ENCODE measurements at places on chromosomes 5 and 9. TPM values are rescaled to one million over a fixed set of nuclear protein-coding genes. Genes with fewer than 3 reads are reported as not detected.

The TXNDC8 gene
- total RNA-seq, result not detected

The IRX4 gene
- total RNA-seq, result not detected

- no peak for DNase-seq
Measured at GRCh38 chr9:110942522-110942921, 95.7 kb downstream of the LPAR1 start.

DNA sequence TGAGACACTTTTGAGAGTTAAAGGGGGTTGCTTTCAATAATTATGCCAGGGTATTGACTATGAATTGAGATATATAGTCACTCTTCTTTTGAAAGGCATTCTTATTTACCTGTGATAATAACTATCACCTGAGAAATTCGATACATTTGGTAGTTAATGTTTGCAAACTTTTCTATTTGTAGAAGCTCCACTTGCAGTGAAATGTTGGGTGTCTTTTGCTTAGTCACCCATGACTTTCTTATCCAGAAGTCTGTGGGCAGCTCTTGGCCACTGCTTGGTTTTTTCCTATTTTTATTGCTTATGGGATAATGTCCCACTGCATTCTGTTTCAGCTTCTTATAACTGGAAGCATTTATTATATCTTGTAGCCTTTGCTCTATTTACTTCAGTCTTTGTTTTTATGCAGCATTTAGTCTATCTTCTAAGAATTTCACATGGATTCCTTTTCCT, 3.9 kb downstream of the MACIR start:
- no peak for DNase-seq

GRCh38 chr9:34647651-34648050, 1.2 kb downstream of the GALT start:
- DNase-seq, result no peak

DNA sequence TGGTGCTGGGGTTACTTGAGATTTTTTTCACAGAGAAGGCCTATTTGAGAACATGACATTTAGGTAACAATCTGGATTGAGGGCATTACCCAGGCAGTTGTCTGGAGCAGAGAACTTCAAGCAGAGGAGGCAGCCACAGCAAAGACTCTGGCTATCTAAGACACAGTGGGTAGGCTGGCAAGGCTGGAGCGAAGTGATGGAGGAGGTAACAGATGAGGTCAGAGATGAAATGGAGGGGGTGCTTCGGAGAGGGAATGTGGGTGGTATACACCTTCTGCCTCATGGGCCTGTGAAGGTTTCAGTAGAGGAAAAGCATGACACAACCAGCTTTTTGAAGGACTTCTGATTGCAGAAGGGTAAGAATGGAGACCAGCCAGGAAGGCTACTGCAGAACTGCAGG, 65.9 kb downstream of the TMEM174 start:
- no peak for DNase-seq

DNA sequence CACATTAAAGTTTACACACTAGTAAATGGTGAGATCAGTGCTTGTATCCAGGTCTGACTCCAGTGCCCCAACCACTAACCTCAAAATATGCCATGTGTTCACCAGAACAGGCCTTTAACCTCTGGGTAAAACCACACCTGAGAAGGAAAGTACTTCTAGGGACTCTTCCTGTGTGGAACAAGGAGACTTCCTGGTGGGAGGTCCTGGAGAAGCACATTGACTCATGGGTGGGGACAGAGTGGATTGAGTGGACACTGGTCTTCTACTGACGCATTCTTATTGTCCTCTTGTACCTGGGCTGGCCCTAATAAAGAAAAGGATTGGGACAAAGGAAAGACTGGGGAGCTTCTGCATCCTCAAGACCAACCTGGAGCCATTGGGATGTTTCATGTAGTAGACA, 43.4 kb downstream of the ANGPTL2 start:
- DNase-seq, result no peak

DNA sequence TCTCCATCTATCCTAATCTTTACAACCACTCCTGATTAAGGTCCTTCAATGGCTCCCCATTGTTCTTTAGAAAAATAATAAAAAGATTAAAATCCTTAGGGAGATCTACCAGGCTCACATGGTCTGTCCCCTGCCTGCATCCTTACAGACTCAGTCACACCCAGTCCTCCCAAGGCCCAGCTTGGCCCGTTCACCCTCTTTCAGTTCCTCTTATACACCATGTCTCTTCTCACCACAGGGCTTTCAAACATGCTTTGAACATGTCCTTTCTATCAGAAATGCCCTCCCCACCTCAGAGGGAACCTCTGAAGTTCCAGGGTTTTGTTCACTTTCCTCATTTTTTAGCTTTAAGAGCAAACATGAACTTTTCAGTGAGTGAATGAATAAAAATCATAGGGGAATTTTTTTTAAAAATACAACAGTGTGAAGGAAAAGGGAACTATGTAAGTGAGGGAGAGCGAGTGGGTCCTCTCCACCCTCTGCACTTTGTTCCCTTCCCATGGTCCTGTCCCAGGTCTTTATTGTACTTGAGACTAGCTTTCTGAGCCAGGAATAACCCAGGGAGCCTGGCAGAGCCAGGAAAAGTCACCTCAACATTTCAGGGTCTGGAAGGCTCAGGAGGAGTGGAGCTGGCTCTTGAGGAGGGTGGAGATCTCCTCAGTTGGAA, 55.3 kb downstream of the TRPC7 start:
- DNase-seq, result no peak

All from lung (tissue), 17 donors.